ENCODE measurements at places on chromosomes 2 and 18.

DNA sequence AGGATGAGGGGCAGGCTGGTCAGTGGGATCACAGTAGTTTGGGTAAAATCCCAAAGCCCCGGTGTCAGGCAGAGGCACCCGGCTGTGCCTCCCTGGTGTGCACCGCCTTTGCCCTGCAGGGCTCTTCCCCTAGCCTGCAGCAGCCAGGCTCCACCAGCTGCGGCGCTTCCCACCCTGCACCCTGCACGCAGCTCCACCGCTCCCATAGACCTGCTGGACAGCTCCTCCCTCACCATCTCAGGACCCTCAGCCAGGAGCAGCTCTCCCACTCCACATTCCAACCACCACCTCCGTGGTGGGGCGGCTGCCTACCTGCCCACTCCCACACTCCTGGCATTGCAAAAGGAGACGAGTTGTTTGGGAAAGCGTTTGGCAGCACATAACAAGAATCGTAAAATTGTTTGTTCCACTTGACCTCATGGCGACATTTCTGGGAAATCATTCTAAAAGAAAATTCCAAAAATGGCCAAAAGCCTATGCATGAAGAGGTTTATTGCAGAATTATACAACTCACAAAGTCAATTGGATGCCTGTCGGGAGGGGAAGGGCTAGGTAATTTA is 287.4 kb upstream of the HDAC4 start:
- no peak for DNase-seq

- no peak for DNase-seq
Measured at GRCh38 chr2:550860-551567, 126.2 kb downstream of the TMEM18 start.

DNA sequence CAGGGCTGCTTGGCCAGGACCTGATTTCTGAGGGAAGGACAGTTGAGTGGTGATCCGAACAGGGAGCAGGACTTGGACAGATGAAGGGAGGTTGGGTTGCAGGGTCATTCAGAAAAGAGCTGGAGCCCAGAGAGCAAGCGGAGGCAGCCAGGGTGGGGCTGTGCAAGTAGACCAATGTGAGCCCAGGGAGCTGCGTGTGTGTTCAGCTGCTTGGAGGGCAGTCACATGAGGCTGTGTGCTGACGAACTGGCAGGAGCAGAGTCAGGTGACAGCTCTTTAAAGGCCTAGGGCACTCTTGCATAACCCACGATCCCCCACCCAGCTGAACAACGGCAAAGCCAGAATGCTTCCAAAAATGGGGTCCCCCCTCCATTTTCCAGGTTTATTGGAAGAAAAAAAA is 4.6 kb upstream of the MLPH start:
- no peak for DNase-seq

GRCh38 chr2:62309465-62310091 is 113.7 kb downstream of the B3GNT2 start:
- no peak for DNase-seq

DNA sequence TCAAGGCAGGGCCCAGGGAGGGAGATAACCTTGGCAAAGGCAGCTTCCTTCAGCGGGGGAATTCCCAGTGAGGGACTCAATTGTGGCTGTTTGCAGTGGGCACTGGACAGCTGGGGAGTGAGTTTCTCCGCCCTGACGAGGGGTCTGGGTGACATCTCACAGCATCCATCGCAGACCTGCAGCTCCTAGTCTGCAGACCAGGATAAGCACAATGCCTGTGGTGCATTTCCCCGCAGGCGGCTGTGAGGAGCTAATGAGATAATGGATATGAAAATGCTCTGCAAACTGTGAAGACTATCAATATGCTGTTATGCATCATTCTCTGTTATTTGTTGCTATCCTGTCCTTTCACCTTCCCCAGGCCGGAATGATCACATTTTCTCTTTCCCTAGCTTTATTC is 30.0 kb upstream of the CYP1B1 start:
- no peak for DNase-seq

DNA sequence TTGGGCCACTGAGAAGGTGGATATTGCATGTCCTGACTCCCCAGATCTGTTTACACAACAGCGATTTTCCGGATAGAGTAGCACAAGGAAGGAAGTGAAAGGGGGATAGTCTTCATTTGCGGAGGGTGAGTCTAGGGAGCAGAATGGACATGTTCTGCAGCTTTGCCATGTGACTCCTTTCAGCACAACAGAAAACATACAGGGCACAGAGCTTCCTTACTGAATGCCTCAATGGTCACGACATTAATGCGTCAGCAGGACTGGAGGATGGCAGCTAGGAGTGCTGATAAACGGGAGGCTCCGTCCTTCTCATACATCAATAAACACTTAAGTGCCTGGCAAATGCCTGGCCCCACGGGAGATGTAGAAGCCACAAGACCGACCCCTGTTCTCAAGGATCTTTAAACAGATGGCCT is 163.0 kb downstream of the FAM210A start:
- DNase-seq, result no peak

- DNase-seq, result no peak
Measured at GRCh38 chr2:222731201-222731621, 59.8 kb downstream of the MOGAT1 start.

- peak; percentile 79 for DNase-seq
Measured at GRCh38 chr2:128315829-128316776, 2.6 kb downstream of the HS6ST1 start.

- peak; percentile 15 for DNase-seq
Measured at GRCh38 chr2:27920148-27920885, 29.8 kb downstream of the BABAM2 start.

DNA sequence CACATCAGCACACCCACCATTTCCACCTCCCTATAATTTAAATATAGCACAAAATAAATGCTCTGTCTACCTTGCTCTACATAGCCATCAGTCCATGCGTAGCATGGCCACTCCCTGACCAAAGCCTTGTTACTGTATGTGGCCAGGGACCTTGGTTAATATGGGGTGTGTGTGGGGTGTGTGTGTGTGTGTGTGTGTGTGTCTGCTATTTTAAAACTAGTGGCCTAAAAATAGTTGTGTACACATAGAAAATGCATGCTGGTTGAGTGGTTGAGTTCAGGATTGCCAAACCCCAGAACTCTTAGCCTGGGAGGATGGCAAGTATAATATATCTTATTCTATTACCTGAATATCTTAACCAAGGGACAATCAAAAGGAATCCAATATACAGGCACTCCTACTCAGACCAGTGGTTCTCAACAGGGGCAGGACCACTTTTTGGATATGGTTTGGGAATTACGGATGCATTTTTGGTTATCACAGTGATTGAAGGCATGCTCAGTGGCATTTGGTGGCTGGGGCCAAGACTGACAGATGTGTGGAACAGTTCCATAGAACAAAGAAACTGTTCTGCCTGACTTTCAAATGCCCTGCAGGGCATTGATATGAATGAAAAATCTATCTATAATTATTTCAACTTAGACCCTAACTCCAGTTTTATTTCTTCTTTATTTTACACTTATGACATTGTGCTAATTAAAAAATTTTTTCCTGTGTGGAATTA is 72.3 kb upstream of the PSME4 start:
- DNase-seq, result no peak

- DNase-seq, result no peak
Measured at GRCh38 chr2:20596973-20597859, 53.7 kb downstream of the HS1BP3 start.

DNA sequence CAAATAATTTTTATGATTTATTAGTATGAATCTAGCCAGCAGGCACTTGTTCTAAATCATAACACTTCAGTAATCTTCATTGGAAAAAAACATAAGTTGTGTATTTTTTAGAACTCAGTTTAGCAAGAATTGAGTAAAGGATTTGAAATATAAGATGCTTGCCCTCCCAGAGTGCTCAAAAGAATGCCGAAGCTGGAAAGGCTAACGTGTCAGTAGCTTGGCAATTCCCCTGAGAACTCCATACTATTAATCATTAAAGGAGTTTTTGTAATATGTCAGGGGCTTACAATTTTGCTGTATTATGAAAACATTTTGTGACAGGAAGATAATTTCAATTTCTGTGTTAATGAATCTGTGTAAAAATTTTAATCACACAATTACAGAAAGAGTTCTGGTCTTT is 122.7 kb downstream of the GULP1 start:
- peak; percentile 77 for DNase-seq

- no peak for DNase-seq
Measured at GRCh38 chr2:68280796-68281195, 28.5 kb upstream of the PPP3R1 start.

- DNase-seq, result no peak
Measured at GRCh38 chr2:212402316-212402715, 136.3 kb downstream of the ERBB4 start.

All from fibroblast of skin of abdomen (primary cell).